ENCODE measurements at places on chromosomes 5 and 9.

GRCh38 chr9:95171596-95171995, 145.9 kb downstream of the FANCC start:
- no peak for DNase-seq

DNA sequence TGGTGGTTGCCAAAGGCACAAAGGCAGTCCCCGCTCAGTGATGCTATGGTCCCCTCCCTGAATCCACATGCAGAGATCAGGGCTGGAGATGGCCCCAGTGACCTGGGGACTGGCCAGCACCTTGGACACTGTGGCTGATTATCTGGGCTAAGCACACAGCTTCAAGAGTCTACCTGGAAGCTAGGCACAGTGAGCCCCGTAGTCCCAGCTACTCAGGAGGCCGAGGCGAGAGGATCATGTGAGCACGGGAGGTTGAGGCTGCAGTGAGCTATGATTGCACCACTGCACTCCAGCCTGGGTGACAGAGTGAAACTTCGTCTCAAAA, 8.3 kb upstream of the SCGB3A1 start:
- no peak for DNase-seq

GRCh38 chr5:74149395-74149794, 491.1 kb downstream of the ENC1 start:
- DNase-seq, result no peak

DNA sequence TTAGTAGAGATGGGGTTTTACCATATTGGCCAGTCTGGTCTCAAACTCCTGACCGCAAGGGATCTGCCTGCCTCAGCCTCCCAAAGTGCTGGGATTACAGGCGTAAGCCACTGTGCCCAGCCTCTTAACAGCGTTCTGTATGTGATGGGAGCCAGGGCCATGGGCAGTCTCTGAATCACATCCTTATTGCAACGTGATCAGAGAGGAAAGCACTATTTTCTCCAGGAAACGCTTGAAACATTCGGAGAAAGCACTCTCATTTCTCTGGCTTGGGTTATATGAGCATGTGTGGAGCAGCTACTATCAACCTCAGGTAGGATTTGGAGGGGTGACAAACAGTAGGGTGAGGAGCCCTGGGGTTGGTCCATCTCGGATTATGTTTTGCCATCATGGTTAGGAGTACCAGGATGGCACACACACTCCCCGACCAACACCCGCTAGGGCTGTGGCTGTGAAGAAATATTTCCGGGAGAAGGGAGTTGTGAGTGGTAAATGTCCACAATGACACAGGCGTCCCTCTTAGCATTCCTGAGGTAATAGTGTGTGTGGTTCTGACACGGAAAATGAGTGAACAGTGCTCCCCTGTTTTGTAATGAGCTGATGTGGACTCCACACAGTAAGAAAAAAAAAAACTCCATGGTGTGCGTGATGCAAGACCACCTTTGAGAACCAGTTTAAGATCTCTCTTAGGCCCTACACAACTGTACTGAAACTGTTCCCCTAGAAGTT, 406.2 kb upstream of the ZNF608 start:
- DNase-seq, result no peak

GRCh38 chr5:178353461-178353860, 120.9 kb upstream of the PHYKPL start:
- DNase-seq, result no peak

DNA sequence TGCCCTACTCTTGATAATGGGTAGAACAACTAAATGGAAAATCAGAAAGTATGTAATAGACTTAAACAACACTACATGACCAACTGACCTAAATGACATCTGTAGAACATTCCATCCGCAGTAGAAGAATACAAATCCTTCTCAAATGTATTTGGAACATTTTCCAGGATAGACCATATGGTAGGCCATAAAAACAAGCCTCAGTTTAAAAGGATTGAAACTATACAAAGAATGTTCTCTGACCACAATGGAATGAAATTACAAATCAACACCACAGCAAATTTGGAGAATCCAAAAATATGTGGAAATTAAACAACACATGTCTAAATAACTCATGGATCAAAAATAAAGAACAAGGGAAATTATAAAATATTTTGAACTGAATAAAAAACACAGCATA, 189.2 kb downstream of the NDUFS4 start:
- no peak for DNase-seq

- DNase-seq, result no peak
Observed at GRCh38 chr9:25935188-25935587, 256.9 kb upstream of the TUSC1 start.

DNA sequence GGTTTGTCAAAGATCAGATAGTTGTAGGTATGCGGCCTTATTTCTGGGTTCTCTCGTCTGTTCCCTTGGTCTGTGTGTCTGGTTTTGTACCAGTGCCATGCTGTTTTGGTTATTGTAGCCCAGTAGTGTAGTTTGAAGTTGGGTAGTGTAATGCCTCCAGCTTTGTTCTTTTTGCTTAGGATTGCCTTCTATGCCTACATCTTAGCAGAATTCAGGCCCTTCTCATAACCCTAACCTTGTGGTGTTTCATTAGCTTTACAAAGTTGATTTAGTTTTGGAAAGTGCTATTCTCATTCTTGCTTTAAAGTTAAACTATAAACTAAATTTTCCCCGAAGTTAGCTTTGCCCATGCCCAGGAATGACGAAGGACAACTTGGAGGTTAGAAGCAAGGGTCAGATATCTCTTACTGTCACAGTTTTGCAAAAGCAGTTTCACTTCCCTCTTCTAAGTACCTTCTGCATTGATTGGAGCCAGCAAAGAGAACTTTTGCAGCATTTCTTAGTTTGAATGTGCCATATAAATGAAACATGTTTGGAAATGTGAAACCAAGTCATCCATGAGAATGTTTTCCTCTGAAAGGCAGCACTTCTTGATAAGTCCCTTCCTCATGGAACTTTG, 274.3 kb upstream of the DMRT1 start:
- DNase-seq, result no peak
